ENCODE measurements at places on chromosomes 5 and 9.

DNA sequence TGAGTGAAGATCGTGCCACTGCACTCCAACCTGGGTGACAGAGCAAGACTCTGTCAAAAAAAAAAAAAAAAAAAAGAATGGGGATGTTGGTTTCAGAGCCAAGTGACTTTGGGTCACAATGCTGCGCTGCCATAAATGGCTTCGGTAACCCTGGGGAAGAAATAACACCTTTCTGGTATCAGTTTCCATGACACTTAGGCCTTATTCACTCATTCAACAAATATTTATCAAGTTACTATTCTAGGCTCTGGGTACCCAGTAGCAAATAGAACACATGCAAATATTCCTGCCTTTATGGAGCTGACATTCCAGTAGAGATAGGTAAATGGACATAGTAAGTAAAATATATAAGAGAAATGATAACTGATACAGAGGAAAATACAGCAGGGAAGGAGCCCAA lies 454.2 kb downstream of the PDE4D start:
- no peak for DNase-seq

DNA sequence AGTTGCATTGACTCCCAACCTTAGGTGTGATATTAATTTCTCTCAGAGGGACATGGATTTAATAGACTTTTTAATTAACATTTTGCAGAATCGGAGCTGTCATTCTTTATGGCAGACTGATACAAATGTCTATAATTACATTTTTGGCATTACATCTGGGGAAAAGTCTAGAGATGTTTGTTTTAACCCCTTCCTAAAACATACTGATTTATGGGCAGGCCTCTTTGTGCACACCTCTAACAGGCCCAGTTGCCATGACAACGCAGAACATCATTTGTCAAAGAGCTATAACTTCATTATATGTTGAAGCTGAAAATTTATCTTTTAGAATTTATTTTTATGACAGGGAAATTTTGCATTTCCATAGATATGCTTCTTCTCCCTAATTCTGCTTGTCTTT lies 158.5 kb downstream of the NTRK2 start:
- no peak for DNase-seq

- DNase-seq, result no peak
These were observed 176.7 kb upstream of the S1PR3 start for GRCh38 chr9:88814577-88814976.

DNA sequence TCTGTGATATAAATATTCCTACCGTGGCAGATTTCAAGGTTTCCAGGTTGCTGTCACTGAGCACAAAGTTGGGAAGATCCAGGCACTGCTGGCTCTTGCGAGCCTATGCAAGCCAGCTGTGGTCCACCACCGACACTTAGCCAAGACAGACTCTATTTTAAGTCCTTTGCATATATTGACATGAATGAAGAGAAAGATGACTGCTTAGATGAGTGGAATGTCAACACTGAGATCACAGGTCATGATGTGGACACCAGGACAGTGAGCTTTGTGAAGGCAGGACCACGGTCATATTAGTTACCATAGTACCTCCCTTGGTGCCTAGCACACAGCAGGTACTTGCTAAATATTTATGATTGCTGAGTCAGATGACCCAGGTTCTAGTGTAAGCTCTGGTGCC lies 217.0 kb downstream of the PAPPA start:
- no peak for DNase-seq

DNA sequence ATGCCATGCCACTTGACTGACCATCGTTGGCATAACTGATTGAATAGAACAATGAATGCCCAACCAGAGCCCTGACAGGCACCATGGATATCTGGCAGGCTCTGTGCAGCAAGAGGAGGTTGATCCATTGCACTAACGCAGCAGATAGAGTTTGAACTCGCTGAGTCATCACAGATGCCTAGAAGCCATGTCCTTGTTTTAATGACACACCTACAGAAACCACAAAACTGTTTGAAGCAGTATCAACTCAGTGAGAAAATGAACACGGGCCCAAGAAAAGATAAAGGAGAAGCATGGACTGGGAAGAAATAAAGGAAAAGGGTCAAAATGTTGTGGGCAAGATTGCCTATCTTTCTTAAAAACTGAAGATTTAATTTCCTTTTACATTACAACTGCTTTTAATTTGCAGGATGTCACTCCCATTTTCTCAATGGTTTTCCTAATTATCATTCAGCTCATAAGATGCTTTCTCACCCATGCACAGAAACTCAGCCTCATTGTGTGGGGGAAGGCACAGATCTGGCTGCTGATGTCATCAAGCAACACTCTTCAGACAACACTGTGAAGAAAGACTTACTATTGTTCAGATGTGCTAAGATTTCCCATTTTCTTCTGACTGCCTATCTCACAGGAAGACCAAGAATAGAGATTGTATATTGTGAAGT lies 129.0 kb downstream of the PIK3R1 start:
- DNase-seq, result no peak

DNA sequence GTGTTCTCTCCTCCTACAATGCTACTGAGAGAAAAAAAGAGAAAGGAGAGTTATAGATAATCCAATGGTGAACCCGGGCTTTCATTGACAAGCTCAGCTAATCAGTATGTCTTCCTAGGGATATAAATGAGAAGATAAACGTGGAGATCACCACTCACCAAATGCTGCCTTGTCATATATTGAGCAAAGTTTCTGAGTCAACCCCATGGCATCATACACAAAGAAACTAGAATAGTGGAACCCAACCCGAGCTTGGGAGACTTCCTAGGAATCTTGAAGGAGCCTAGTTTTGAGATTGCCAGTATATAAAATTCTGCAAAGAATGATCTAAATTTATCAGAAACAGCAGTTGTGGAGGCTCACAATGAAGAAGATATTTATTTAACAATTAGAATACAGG lies 47.8 kb downstream of the PTPN3 start:
- DNase-seq, result no peak
